ENCODE measurements at places on chromosomes 12 and 14. TPM values are rescaled to one million over a fixed set of nuclear protein-coding genes. Genes with fewer than 3 reads are reported as not detected.
A peak's percentile ranks its signal among the peaks of the same experiment; 100 is the strongest.

DNA sequence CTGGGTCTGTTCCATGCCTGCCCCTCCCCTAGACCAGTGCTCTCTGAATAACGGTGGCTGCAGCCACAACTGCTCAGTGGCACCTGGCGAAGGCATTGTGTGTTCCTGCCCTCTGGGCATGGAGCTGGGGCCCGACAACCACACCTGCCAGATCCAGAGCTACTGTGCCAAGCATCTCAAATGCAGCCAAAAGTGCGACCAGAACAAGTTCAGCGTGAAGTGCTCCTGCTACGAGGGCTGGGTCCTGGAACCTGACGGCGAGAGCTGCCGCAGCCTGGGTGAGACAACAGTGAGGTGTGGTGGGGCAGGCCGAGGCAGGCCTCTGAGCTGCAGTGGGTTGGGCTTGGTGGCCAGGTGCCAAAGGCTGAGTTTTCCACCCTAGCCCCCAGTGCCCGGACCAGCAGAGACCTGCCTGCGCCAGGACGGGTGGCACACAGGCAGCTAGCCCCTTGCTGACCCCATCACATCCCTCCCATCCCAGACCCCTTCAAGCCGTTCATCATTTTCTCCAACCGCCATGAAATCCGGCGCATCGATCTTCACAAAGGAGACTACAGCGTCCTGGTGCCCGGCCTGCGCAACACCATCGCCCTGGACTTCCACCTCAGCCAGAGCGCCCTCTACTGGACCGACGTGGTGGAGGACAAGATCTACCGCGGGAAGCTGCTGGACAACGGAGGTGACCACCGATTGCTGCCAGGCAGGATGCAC, 28.2 kb upstream of the LRP1-AS start:
- no peaks in the 10 kb centered on the region for H3K27me3 ChIP-seq
- DNase-seq = peak; percentile 87
- H3K27ac ChIP-seq = peak overlapping the region; percentile 48
- no peak overlapping the region for H3K4me3 ChIP-seq
- H3K4me1 ChIP-seq = peaks cover 14% of the 10 kb centered on the region

- no peak for DNase-seq
- H3K4me3 ChIP-seq = no peak overlapping the region
- H3K4me1 ChIP-seq = no peaks in the 10 kb centered on the region
- no peaks in the 10 kb centered on the region for H3K27me3 ChIP-seq
- H3K36me3 ChIP-seq = no peaks in the 10 kb centered on the region
These were observed 30.6 kb downstream of the LRCOL1 start for GRCh38 chr12:132579744-132580143.

- H3K4me1 ChIP-seq = peaks cover 15% of the 10 kb centered on the region
- H3K27ac ChIP-seq = no peak overlapping the region
- H3K36me3 ChIP-seq = no peaks in the 10 kb centered on the region
- DNase-seq = peak; percentile 45
- H3K4me3 ChIP-seq = no peak overlapping the region
These were observed 184.2 kb upstream of the FOXN3 start for GRCh38 chr14:89600950-89601826.

Gene TAS2R43
- total RNA-seq = 0.63 TPM

DNA sequence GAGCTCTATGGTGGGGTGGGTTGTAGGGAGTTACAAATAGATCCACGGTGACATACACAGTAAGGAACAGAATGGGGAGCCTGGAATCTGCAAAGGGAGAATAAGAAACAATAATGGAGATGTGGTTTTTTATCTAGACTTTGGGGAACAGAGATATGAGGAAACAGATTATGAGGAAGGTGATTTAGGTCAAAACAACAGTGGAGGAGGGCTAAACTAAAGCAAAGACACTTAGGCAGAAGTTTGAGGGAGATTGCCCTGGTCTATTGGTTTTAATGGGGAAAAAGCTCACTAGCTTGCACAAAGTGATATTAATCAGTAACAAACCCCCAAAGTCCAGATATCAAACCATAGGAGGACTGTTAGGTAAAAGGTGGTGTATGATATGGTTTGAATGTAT, 144.5 kb upstream of the DYRK2 start:
- H3K36me3 ChIP-seq = no peaks in the 10 kb centered on the region
- H3K4me1 ChIP-seq = no peaks in the 10 kb centered on the region
- no peaks in the 10 kb centered on the region for H3K27me3 ChIP-seq

- H3K4me3 ChIP-seq = no peak overlapping the region
- no peaks in the 10 kb centered on the region for H3K27me3 ChIP-seq
- H3K4me1 ChIP-seq = peaks cover 25% of the 10 kb centered on the region
- H3K36me3 ChIP-seq = no peaks in the 10 kb centered on the region
These were observed 6.4 kb upstream of the TMED10 start for GRCh38 chr14:75182821-75183220.

Gene SERPINA9
- not detected for total RNA-seq

- H3K27me3 ChIP-seq = no peaks in the 10 kb centered on the region
- no peak overlapping the region for H3K4me3 ChIP-seq
- peaks cover 72% of the 10 kb centered on the region for H3K36me3 ChIP-seq
- DNase-seq = no peak
These were observed 19.2 kb downstream of the DDX51 start for GRCh38 chr12:132124766-132125425.

Gene LRFN5
- total RNA-seq = 2.1 TPM

- no peak overlapping the region for H3K27ac ChIP-seq
- no peaks in the 10 kb centered on the region for H3K4me1 ChIP-seq
- H3K4me3 ChIP-seq = no peak overlapping the region
- DNase-seq = no peak
These were observed 31.7 kb downstream of the RASAL1 start for GRCh38 chr12:113103756-113104450.

DNA sequence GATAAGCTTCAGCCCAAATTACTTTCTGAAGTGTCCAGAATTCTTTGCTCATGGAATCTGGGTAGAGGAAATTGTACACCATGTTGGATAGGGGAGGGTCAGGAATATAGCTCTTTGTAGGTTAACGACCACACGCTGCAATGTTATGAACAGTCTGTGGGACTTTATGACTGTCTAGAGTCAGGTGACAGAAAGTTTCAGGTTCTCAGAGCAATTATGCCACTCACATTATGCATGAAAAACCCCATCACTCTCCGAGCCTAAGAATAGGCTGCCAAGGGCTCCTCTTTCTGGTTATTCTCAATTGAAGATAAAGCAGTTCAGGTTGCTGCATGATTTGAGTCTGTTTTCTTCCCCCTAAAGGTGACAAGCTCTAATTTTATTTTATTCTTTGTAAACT, 430.9 kb downstream of the ATP23 start:
- DNase-seq = no peak
- H3K4me1 ChIP-seq = peaks cover 23% of the 10 kb centered on the region
- no peaks in the 10 kb centered on the region for H3K27me3 ChIP-seq
- H3K4me3 ChIP-seq = no peak overlapping the region

DNA sequence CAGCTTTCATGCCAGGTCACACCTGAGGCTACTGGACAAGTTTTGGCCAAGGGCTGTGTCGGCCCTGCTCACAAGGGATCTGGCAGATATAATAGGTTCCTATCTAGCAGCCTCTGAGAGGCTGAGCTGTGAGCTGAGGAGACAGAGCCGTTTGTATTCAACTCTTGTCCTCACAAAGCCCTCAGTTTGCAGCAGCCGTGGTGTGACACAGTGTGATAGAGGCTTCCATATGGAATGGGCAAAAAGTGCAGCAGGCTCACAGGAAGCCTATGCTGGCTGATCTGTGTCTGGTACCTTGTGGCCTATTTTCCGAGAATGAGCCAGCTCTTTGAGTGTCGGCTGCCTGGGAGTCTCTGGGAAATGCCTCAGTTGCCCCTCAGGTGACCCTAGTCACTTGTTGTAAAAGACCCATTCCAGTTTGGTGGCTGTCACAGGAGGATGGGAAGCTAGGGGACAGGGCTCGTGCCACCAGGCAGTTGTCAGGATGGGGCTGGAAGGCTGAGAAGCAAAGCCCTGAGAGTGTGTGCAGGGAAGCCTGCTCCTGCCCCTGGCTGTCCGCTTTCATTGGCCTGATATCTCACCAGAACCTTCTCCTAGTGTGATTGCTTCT, 16.1 kb downstream of the VRTN start:
- peaks cover 12% of the 10 kb centered on the region for H3K27me3 ChIP-seq
- no peak overlapping the region for H3K27ac ChIP-seq
- DNase-seq = no peak
- H3K4me1 ChIP-seq = no peaks in the 10 kb centered on the region

DNA sequence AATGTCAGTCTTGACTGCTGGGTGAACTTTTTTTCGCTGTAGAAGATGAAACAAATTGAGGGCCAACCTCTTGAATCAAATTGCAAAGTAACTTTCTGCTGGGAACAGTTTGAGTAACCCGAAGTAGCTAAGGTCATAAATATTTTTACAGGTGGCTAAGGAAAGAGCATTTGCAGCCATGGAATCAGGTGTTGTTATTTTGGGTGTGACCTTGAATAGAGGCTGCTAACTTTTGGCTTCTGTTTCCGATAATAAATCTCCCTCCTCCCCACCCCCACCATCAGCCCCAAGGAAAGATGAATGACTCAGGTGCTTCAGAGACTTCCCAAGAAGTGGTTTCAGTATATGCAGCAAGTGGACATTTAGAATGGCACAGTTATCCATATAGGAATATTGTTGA, 571.7 kb downstream of the DIO2 start:
- no peaks in the 10 kb centered on the region for H3K27me3 ChIP-seq
- H3K27ac ChIP-seq = no peak overlapping the region
- no peak for DNase-seq
- no peaks in the 10 kb centered on the region for H3K4me1 ChIP-seq
- H3K4me3 ChIP-seq = no peak overlapping the region
- H3K36me3 ChIP-seq = no peaks in the 10 kb centered on the region

GRCh38 chr12:102962532-102962931, 5.1 kb downstream of the ASCL1 start:
- peaks cover 79% of the 10 kb centered on the region for H3K27me3 ChIP-seq
- no peak overlapping the region for H3K27ac ChIP-seq
- no peaks in the 10 kb centered on the region for H3K4me1 ChIP-seq

DNA sequence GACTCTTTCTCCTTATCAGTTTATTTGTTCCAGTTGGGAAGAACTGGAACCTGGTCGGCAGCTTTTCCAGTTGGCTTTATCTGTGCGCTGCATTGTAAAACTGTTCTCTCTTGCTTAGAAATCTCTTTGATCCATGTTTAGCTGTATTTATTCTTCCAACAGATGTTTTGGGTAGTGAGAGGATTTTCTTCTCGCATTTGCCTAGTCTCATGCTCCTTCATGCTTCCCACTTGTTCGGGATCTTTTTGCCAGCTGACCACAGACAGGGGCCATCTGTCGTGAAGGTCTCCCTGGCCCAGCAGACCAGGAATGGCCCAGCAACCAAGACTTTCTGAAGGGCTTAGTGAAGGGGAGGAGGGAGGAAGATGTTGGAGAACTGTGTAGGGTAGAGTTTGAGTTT, 21.6 kb downstream of the NTF3 start:
- DNase-seq = no peak
- no peaks in the 10 kb centered on the region for H3K27me3 ChIP-seq
- no peaks in the 10 kb centered on the region for H3K36me3 ChIP-seq
- peaks cover 15% of the 10 kb centered on the region for H3K4me1 ChIP-seq
- H3K4me3 ChIP-seq = no peak overlapping the region

DNA sequence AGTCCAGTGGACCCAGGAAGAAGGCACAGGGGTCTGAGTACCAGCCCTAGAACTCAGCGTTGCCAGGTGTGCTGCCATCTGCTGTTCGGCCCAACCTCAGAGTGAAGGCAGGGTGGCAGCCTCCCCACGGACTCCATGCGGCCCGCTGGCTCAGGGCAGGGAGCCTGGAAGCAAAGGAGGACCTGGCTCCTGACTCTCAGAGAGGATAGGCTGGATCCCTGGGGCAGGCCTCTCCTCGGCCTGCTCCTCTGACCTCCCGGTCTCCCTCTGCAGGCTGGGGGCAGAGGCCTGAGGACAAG, 10.1 kb downstream of the MCRS1 start:
- no peaks in the 10 kb centered on the region for H3K27me3 ChIP-seq
- H3K36me3 ChIP-seq = peaks cover 2% of the 10 kb centered on the region
- no peak overlapping the region for H3K27ac ChIP-seq
- DNase-seq = no peak
- H3K4me3 ChIP-seq = no peak overlapping the region

DNA sequence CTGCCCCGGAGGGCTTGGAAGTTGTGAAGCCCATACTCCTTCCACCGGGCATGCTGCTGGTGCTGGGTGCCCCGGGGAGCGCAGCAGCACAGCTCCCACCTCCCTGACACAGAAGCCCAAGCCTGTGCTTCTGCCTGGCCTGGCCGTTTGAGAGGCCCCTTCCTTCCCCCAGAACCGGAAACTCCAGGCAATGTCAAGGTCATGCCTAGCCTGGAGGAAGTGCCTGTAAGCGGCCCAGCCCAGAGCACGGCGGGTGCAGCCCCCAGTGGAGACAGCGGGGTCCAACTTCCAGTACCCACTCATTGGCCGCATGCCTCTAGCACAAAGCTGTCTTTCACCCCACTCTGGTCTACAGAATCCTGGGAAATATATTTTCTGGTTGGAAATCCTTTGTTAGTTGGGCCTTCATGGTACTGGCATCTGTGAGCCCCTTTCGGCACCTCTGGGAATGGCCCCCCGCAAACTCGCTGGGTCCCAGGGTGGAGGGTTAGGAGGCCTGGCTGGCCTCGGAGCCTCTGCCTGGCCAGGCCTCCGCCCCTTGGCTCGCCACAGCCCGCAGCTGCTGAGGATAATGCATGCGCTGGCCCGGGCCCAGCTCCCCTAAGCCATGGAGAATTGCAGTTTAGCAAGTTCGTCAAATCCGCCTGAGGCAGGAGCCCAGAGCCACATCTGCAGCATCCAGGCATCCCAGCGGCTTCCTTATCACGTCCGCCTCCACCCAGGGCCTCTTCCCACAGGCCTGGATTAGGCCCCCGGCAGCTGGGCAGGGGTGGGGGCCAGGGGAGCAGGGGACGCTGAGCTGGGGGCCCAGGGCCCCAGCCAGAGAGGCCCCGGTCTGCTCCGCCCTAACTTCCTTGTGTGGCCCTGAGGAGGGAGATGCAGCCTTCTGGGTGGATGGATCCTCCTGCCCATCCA, 48.9 kb upstream of the DLK1 start:
- no peak overlapping the region for H3K4me3 ChIP-seq
- H3K27ac ChIP-seq = no peak overlapping the region
- H3K27me3 ChIP-seq = peaks cover 34% of the 10 kb centered on the region
- no peak for DNase-seq

Gene NPFF
- not detected for total RNA-seq

- peaks cover 9% of the 10 kb centered on the region for H3K36me3 ChIP-seq
- H3K27me3 ChIP-seq = no peaks in the 10 kb centered on the region
- DNase-seq = peak; percentile 75
- no peak overlapping the region for H3K4me3 ChIP-seq
- H3K4me1 ChIP-seq = 0 out of 2 replicates have a peak, but pooled peaks cover 7% of the 10 kb centered on the region
- peak overlapping the region; percentile 33 for H3K27ac ChIP-seq
These were observed 72.4 kb downstream of the USP15 start for GRCh38 chr12:62332598-62332997.

Gene LMNTD1
- total RNA-seq = 0.13 TPM

Gene PROX2
- total RNA-seq = not detected

Gene HOXC10
- not detected for total RNA-seq

- DNase-seq = peak; percentile 32
- no peak overlapping the region for H3K4me3 ChIP-seq
- H3K27me3 ChIP-seq = no peaks in the 10 kb centered on the region
These were observed 197.4 kb upstream of the FRMD6 start for GRCh38 chr14:51454351-51454750.

Gene SCNN1A
- total RNA-seq = not detected

DNA sequence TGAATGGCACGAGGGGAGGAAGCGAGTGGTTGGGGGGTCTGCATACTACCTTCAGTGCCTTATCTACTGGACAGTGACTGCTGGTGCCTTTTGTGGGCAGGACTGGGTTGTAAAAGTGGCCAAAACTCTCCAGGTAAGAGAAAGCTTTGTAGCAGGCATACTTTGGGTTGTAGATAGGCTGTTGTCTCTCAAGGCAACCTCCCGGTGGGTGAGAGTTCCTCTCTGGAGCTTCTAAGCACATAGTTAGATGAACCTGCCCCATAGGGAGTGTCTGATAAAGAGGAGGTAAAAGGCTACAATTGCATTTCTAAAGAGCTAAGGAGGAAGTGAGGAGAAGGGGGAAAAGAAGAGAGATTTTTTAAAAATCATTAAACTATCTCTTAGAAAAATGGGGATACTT, 4.2 kb upstream of the DAD1 start:
- DNase-seq = no peak
- H3K27ac ChIP-seq = no peak overlapping the region
- no peaks in the 10 kb centered on the region for H3K36me3 ChIP-seq
- no peak overlapping the region for H3K4me3 ChIP-seq

Data from GM23248 (cell line).